ENCODE measurements at places on chromosomes 6 and 20.
A peak's percentile ranks its signal among the peaks of the same experiment; 100 is the strongest.

DNA sequence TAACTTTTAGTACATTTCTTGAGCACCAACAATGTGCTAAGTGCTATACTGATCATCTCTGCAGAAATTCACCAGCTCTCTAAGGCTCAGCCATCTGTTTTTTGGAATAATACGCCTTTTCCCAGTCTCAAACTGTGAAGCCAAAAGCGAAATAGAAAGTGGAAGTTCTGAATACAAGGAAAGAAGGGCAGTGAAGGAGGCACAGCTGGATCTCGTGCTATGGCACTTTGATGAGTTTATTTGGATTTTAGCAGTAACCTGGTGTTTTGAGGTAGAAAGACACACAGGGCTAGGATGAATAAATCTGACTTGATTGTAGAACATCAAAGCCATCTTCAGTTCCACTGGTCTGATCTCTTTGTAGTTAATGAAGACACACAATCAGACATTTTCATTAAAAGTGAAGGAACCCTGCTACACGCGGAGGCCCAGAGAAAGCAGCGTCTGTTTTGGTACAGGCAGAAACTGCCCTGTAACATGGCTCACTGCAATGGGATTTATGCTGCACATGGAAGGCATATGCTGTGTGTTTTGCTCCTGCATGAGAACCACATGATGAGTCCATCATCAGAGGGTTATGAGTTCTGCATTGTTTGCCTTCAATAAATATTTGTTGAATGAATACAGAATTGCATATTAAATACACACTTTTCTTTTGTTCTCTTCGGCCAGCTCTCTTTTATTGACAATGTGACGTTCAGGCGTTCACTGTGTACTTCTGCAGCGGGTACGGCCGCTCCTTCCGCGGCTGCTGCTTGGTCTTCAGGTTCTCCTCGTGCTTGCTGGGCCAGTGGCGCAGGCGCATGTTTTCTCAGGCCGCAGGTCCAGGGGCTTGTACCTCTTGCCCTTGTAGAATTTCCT is 100.9 kb downstream of the PREP start:
- no peak for DNase-seq

GRCh38 chr6:34466242-34467185 is 638 bp downstream of the PACSIN1 start:
- DNase-seq: no peak

DNA sequence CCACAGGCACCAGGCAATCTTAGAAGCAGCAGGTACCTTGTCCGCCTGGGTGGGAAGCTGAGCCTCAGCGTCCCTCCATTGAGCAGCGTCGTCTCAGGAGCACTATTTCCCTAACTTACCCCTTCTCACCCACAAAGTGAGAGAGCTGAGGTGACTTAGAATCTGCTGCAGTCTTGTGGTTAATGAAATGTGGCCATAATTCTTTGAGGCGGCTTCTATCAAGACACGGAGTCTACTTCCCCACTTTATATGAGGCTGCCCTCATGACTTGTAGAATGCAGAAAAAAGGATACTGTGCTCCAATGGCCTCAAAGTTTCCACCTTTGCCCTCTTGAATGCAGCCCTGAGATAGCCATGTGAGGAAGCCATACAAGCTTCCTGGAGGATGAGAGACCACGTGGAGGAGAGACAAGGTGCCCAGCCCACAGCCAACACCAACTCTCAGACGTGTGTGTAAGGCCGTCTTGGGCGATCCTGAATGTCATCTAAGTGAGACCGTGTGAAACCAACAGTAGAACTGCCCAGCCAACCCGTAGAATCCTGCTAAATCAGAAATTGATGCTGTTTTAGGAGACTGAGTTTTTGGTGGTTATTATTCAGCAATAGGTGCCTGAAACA is 9.1 kb upstream of the TAGAP start:
- DNase-seq: no peak

GRCh38 chr20:58236612-58237317 is 8.3 kb upstream of the ANKRD60 start:
- DNase-seq: peak; percentile 57

- no peak for DNase-seq
Observed at GRCh38 chr6:146870760-146871159, 272.0 kb downstream of the ADGB start.

GRCh38 chr6:161366301-161366923 is 92.6 kb upstream of the AGPAT4 start:
- DNase-seq: no peak

DNA sequence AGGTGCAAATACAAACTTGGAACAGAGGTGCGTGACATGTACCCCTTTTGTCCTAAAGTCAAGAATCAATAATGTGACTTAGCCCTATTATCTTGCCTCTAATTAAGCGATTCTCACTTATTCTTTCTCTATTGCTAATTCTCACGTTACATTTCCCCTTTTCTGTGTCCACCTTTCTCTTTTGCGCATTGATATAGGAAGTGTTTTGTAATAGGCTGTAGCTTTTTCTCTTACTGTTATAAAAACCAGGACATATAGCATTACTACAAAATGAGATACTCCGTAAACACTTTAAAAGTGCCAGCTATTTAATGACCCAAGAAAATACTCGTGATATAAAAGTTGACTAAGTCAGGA is 669 bp upstream of the TMEM30A start:
- no peak for DNase-seq

GRCh38 chr6:24932832-24933231 is 2.9 kb downstream of the RIPOR2 start:
- no peak for DNase-seq

DNA sequence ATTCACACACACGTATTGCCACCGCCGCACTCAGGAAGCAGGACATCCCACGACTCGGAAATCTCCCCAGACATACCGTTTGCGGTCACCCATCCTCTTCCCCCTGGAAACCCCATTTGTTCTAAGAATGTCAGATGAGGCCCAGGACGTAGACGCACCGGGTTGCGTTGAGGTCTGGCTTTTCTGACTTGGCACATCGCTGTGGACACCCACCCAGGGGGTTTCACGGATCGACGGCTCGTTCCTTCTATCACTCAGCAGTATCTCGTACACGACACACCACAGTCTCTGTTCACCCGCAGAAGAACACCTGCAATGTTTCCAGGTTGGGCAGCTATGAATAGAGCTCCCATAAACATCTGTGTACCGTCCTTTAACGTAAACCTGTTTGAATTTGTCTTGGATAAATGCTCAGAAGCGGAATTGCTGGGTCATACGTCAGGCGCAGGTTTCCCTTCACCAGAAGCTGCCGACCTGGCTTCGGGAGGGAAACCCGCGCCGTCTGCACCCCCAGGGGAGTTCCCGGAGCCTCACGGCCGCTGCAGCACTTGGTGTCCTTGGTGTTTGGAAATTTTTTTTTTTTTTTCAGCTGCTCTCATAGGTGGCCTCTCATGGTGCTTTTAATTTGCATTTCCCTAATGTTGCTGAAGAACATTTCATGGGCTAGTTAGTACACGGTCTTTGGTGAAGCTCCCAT is 9.3 kb upstream of the EEF1A2 start:
- DNase-seq: no peak

- DNase-seq: no peak
Observed at GRCh38 chr20:51815383-51816076, 13.2 kb upstream of the SALL4 start.

- DNase-seq: no peak
Observed at GRCh38 chr6:2449572-2449940, 204.2 kb upstream of the GMDS start.

- DNase-seq: no peak
Observed at GRCh38 chr6:136586295-136586694, 36.1 kb upstream of the MAP7 start.

DNA sequence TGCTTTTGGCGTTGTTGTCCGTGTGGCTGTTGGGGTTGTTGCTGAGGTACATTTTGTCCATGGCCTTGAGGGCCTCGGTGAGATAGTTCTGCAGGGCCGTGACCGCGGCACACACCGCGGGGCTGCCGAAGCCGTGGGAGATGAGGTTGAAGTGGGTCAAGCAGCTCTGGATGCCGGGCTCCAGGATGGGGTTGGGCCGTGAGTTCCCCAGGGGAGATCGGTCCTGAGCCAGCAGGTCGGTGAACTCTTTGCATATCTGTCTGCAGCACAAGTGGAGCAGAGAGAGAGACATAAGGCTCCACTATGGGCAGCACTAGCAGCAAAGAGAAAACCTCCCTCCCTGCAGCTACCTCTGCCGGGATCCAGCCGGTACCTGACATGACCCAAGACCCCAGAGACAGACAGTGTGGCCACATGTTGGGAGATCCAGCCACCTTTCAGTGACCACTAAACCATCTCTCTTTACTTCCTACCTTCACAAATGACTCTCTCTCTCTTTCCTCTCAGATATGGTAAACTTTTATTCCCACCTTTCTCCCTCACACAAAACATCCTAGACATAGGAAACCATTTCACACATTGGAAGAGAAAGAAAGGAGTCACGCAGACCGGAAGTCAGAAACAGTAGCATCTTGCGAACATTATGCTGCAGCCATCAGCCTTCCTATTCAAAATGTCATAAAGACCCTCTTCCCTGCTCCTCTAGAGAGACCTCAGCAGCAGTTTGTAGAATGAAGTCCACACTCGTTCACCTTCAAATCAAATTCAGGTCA is 16.2 kb downstream of the TFAP2A start:
- DNase-seq: no peak

- DNase-seq: no peak
Observed at GRCh38 chr20:53974785-53975555, 95.4 kb downstream of the BCAS1 start.

DNA sequence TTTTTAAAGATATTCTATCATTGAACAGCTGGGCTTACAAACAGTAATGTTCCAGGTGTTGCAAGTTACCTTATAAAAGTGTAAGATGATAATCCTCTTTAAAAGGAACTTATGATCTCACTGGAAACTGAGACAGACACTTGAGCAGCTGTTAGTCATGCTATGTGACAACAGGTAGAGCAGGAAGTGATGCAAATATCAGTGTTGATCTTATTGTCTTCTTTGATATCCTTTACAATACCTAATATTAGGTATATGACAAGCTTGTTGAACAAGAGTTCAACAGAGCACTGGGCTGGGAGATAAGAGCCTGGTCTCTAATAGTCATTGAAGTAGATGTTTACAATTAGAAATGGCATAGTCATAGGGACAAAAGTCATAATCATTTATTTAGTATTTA is 150.0 kb downstream of the UBE3D start:
- no peak for DNase-seq

DNA sequence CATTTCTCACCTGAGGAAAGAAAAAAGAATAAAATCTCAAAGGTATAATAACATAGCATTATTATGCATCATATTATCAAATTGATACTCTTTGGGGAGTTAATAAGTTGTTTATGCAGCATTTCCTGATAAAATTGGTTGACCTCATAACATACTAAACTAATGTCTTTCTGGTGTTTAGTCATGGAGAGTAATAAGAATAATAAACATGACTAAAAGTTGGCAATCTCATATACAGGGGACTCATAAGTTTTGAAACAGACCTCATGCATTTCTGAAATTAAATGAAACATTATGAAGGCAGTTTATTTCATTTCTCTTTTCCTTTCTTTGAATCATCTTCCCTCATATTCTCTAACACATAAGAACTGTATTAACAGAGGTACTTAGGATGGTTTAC is 60.5 kb upstream of the PRDM1 start:
- no peak for DNase-seq

DNA sequence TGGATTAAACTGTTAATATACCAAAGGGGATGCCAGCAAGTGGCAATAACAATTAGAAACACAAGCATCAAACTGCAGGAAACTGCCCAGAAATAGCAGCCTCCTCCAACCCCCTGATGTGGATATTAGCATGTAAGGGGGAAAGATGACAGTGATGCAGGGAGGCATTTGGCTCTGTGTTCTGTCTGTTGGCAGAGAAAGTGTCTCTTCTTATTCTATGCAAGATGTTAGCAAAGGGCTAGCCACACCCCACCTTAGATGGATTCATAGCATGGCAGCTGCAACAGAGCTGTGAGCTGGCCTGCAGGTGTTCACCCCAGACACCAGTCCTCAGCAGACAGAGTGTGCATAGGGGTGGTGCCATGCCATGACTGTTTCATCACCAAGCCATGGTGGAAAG is 38.0 kb downstream of the SCP2D1 start:
- no peak for DNase-seq
